ENCODE measurements at places on chromosomes 11 and 22.

- peak overlapping the region; percentile 4 for H3K4me3 ChIP-seq
- H3K4me1 ChIP-seq: peaks cover 93% of the 10 kb centered on the region
- H3K27ac ChIP-seq: peak overlapping the region; percentile 89
- no peak for DNase-seq
- no peaks in the 10 kb centered on the region for H3K27me3 ChIP-seq
Observed at GRCh38 chr11:96265972-96266371, 77.0 kb downstream of the MAML2 start.

- no peak overlapping the region for H3K27ac ChIP-seq
- H3K4me1 ChIP-seq: peaks cover 1% of the 10 kb centered on the region
- no peak overlapping the region for H3K4me3 ChIP-seq
- DNase-seq: no peak
- peaks cover 2% of the 10 kb centered on the region for H3K36me3 ChIP-seq
- H3K27me3 ChIP-seq: no peaks in the 10 kb centered on the region
Observed at GRCh38 chr22:35467681-35468434, 67.9 kb downstream of the MCM5 start.

DNA sequence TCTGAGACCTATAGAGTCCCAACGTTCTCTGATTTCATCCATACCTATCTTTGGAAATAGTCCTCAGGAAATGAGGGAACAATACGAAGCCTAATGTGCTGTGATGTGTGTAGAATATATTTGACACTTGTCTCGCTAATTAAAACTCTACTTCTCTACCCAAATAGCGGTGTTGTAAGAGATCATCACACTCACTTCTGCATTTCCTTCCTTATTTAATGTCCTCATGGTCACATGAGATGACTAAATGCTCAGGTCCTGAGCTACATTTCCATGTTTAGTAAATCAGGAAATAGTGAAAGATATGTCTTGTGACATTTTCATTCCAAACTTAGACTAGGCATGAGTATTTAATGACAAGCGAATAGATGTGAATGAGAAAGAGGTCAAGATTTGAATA is 112.3 kb downstream of the MAML2 start:
- DNase-seq: no peak
- peaks cover 88% of the 10 kb centered on the region for H3K4me1 ChIP-seq
- no peak overlapping the region for H3K27ac ChIP-seq
- no peak overlapping the region for H3K4me3 ChIP-seq
- H3K36me3 ChIP-seq: peaks cover 5% of the 10 kb centered on the region
- H3K27me3 ChIP-seq: no peaks in the 10 kb centered on the region

DNA sequence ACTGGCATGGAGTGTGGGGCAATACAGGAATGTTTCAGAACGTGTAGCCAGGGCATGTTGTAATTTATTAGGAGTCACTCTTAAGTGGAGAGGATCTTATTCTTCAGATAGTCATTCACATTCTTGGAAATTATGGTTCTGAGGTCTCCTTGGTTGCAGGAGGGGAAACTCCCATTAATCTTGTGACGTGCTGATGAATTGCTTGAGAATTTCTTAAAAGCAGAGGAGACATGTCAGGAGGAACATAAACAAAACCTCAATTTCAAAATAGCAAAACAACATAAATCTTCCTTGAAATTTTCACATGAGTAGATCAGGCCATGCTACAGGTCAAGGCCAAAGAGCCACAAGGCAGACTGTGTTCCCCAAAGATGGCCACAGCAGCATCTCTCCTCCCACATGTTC is 50.4 kb downstream of the ADM start:
- no peak overlapping the region for H3K4me3 ChIP-seq
- no peak for DNase-seq
- H3K27ac ChIP-seq: no peak overlapping the region
- H3K36me3 ChIP-seq: no peaks in the 10 kb centered on the region

GRCh38 chr11:7640816-7641215 is 32.5 kb downstream of the CYB5R2 start:
- H3K27me3 ChIP-seq: no peaks in the 10 kb centered on the region
- no peak overlapping the region for H3K4me3 ChIP-seq
- peaks cover 69% of the 10 kb centered on the region for H3K36me3 ChIP-seq
- no peaks in the 10 kb centered on the region for H3K4me1 ChIP-seq
- no peak for DNase-seq

- H3K4me1 ChIP-seq: peaks cover 32% of the 10 kb centered on the region
- no peak for DNase-seq
- peaks cover 11% of the 10 kb centered on the region for H3K27me3 ChIP-seq
- H3K27ac ChIP-seq: no peak overlapping the region
Observed at GRCh38 chr11:67023957-67024353, 1.0 kb downstream of the SYT12 start.
